ENCODE measurements at places on chromosomes 4 and X.

DNA sequence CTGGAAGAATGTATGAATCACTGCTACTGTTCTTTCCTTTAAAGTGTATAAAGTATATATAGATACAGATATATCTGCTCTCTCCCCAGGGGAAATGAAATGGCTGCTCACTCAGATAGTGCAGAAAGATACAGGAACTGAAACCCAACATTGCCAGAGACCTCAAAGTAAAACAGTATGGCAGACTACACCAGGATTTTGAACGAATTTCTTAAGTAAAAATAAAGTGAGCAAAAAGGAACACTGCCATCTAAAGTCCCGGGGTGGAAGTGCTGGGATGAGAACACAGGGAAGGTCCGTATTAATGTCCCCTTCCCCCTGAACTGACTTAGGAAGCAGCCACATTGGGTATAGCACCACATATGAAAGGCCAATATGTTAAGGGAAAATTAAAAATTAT, 93.4 kb downstream of the TMA16 start:
- DNase-seq: peak; percentile 14

- DNase-seq: no peak
These were observed 73.1 kb downstream of the ADGRL3 start for GRCh38 chr4:61273233-61273632.

GRCh38 chr4:175071123-175071522, 153.0 kb downstream of the ADAM29 start:
- no peak for DNase-seq

DNA sequence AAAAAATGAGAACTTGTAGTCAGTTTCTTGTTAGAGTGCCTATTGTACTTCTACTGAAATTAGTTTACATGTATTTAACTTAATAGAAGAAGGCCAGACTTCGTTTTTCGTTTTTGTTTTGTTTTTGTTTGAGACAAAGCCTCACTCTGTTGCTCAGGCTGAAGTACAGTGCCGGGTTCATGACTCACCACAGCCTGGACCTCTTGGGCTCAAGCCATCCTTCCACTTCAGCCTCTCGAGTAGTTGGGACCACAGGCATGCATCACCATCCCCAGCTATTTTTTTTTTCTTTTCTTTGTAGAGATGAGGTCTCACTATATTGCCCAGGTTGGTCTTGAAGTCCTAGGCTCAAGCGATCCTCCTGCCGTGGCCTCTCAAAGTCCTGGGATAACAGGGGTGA, 793.9 kb downstream of the ADGRL3 start:
- no peak for DNase-seq

- DNase-seq: no peak
These were observed 321.7 kb upstream of the FSTL5 start for GRCh38 chr4:162485486-162485885.

GRCh38 chr4:79611026-79611425, 203.0 kb upstream of the GK2 start:
- no peak for DNase-seq

GRCh38 chr4:156330436-156331031, 376.9 kb upstream of the CTSO start:
- no peak for DNase-seq

DNA sequence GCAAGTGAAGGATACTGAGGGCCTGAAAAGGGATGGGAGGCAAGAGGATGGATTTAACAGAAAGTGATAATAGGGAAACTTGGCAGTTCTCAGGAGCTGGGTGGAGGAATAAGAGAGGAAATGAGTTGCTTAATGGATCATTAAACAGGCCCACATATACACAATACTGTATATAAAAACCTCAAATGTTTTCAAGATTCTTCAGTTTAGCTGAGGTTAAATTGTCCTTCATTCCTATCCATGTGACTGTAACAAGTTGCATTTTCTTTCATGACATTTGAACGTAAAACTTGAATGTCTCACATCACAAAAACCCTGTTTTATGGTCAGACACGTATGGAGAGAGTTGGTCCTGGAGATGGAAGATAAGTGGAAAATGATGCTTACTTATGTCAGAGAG, 76.5 kb upstream of the PLAC8 start:
- no peak for DNase-seq
